ENCODE measurements at places on chromosomes 3 and 15.
A peak's percentile ranks its signal among the peaks of the same experiment; 100 is the strongest.

DNA sequence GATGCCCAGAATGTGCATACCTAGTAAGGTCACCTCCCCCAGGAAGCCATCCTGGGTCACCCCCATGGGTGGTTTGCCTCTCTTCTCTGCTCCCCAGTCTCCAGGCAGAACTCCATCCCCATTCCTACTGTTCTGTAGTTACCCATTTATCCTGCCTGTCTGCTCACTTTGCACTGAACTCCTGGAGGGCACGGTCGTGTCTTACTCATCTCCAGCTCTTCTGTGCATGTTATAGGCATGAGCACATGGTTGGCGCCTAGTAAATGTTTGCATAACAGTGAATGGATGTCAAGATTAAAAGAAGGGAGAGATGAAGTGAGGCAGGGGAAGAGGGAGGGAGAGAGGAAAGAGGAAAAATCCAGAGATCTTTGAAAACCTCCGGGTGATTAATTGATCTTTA is 208.4 kb upstream of the TRIM42 start:
- no peak for DNase-seq

- peak; percentile 50 for DNase-seq
Measured at GRCh38 chr3:147159141-147159540, 247.2 kb downstream of the ZIC4 start.

DNA sequence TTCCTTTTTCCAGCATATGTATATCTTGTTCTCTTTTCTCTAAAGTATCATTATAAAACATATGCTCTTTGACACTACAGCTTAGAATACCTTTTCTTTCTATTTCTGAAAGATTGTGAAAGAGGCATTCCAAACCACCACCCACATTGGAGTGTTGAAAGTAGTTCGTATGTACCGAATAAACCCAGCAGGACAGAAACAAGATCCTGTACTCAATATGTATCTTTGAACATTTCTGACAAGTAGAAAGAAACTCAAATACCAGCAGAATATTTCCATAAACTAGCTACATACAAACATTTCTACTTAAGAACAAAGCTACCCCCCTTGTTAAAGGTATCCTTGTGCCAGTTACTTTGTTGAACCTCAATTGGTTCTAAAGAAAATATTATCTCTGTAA is 415.3 kb upstream of the ALCAM start:
- no peak for DNase-seq

DNA sequence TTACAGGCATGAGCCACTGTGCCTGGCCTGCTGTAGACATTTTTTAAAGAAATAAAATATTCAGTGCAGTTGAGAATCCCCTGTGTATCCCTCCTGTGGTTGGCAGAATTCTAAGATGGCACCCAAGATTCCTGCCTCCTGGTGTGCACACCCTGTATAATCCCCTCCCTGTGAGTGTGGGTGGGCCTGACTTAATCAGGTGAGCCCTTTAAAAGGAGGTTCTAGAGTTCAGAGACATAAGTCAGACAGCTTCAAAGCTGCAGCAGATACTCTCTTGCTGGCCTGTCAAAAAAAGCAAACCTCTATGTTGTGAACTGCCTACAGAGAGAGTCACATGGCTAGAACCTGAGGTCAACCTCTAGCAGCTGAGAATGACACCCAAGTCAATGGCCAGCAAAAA is 7.0 kb upstream of the VIPR1 start:
- no peak for DNase-seq

DNA sequence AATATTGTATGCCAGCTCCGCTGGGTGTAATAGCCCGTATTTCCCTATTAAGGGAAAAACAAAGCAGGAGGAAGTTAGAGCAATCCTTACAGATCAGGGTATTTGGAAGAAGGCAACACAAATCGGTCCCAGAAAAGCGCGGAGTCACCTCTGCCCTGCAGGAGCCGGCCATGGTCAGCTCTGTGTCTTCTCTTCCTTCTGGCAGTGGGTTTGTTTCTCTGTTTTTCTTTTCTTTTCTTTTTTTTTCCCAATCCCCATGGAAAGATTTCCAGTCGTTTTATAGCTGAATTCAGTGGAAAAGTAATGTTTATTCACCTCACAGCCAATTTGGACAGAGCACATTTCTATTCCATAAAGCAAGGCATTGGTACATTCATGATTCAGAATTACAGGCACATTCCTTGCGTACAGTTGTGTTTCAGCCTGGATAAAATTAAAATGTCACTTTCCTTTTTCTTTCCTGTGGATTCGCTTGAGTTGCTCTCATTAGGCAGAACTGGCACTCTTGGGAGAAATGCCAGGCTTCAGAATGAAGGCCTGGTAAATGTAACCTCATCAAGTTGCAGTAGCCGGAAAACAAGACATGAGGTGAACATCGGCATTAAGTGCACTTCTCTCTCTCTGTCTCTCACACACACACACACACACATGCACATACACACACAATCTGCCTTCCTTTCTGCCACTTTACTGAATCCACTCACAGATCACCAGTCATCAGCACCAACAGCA is 204.5 kb upstream of the UBE2E1 start:
- no peak for DNase-seq

DNA sequence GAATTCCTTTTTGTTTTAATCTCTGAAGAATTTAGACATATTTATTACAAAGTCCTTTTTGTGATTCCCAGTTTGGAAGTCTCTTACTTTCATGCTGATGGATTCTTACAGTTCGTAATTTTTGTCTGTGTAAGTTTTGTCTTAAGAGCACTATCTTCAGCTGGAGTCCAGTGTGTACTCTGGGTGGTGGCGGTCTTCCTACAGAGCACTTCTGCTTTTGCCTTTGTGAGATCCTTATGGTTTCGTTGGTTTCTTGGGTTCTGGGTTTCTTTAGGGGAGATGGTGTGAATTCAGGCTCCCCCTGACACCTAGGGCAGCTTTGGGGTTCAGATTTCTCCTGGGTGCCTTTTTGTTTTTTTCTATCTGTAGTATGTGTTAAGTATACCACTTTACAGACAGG is 45.3 kb downstream of the PLS1 start:
- DNase-seq: no peak

DNA sequence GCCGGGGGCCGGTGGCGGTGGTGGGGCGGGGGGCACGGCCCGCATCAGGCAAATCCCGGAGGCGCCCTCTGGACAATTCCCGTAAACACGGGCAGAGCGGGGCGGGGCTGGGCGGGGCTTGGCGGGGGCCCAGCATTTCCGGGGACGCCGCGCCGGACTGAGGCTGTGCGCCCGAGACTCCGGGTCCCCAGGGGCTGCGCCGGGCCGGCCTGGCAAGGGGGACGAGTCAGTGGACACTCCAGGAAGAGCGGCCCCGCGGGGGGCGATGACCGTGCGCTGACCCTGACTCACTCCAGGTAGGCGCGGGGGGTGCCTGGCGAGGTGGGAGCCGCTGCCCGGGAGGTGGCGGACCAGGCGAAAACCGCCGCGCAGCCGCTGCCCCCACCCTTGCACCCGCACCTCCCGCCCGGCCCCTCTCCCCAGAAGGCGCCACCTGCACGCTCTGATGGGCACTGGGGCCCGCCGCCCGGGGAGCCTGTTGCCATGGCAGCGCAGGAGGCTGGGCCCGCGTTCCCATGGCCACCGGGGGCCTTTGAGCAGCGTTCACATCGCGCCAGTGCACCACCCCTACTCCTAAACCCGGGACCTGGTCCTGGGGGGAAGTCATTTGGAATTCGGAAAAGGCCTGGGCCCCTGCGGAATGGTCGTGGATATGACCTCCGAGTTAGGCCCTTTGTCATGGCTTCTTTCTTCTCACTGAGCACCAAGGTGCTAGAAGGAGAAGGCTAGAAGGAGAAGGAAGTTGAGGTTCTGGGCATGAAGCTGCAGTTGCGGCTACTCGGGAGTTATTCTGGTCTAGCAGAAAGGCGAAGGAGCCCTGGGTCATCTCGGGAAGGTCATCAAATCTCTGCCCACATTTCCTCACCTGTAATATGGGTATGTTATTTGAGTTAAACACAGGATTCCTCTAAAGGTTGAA is 16.1 kb upstream of the SEMA4B start:
- peak; percentile 70 for DNase-seq

- DNase-seq: peak; percentile 54
Measured at GRCh38 chr15:57866149-57866736, 159.7 kb downstream of the POLR2M start.

- peak; percentile 0 for DNase-seq
Measured at GRCh38 chr3:132006605-132007204, 28.1 kb downstream of the CPNE4 start.

GRCh38 chr15:38624244-38625205 is 59.9 kb upstream of the RASGRP1 start:
- no peak for DNase-seq

- no peak for DNase-seq
Measured at GRCh38 chr3:99286266-99286845, 352.0 kb upstream of the COL8A1 start.

GRCh38 chr3:13353936-13354542 is 66.1 kb downstream of the NUP210 start:
- no peak for DNase-seq

- no peak for DNase-seq
Measured at GRCh38 chr15:84648539-84648938, 5.5 kb downstream of the WDR73 start.

DNA sequence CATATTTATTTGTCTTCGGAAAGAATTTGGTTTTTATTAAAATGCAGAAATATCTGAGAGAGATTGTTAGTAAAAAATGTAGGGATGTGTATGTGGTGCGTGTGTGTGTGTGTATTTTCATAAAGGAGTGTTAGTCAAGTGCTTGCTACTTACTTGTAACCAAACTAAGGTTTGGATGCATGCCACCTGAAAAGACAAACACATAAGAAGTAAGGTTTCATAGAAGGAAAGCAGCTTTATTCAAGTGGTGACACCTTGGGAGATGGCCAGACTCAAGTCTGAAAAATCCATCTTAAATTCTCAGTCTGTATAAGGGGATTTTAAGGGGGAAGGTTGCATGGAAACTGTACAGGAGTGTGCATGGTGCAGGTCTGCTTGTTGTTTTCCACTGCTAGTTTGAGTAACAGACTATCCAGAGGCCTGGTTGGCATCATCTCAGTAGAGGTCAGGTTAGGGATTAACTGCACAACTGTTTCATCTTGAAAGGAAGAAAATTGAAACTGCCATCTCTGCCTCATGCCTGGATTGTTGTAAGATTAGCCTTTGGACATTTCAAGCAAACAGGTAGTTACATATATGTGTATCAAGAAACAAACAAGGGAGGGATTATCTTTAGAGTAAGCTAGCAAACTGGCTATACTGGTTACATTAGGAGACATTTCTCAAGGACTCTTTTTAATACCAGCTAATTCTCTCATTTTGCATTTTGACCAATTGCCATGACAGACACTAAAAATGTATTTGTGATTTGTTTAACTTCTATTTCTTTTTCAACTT is 196.7 kb downstream of the EPHA6 start:
- no peak for DNase-seq

DNA sequence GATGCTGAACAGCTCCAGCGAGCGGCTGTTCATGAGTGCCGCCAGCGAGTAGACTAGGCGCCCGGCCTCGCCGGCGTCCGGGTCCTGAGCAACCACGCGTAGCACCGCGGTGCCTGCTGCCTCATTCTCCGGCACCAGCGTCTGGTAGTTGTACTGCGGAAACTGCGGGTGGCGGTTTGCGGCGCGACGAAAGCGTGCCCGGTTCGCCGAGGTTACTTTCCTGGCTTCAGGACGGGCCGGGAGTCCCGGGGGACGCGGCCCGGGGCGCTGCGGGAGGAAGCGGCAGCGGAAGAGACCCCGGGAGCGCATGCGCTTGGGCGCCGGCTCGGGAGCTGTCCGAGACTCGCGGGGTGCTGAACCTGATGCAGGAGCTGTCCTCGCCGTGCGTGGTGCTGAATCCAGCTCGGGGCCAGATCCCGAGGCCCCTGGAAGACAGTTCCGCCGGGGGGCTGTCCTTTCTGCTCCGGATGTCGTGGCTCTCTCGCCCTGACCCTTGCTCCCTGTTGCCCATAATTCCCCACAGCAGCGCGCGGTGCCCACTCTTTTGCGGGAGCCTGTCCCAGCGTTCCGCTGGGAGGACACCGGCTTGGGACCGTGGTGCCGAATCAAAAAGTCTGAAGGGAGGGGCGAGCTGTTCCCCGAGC is 1.1 kb downstream of the CELSR3 start:
- no peak for DNase-seq

- no peak for DNase-seq
Measured at GRCh38 chr3:123335007-123335670, 113.8 kb downstream of the ADCY5 start.

DNA sequence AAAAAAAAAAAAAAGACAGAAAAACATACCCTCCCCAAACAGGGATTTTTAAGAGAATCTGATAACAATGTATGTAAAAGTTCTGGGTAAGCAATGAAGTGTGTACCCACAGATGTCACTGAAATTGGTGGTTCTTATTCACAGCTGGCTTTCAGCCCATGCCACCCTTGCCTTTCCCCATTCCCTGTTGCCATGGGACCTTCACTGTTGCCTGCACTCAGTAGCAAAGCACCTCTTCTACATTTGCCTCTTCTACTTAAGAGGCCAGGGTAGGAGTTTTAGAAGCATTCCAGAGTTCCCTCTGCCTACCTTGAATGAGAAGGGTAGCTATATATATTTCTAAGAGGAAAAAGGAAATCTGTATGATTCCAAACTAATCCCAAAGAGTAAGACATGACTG is 57.4 kb downstream of the FMN1 start:
- DNase-seq: no peak

DNA sequence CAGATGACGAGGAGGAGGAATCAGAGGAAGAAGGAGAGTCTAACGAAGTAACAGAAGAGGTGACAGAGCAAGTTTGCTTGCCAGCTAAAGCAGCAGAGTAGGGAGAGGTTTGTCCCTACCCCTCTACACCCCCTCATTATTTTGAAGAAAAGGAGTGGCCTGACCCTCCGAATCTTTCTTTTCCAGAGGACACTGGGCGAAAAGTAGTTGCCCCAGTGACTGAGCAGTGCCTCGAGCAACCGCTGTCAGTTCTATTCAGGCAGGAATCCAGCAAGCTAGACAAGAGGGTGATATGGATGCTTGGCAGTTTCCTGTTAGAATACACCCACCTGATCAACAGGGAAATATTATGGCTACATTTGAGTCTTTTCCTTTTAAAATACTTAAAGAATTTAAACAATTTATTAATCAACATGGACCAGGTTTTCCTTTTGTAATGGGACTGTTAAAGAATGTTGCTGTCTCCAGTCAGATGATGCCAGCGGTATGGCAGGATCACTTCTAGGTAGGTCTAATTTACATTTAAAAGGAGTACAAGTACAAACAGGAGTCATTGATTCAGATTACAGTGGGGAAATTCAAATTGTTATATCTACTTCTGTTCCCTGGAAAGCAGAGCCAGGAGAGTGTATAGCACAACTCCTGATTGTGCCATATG is 31.9 kb upstream of the ACVR2B start:
- no peak for DNase-seq

- no peak for DNase-seq
Measured at GRCh38 chr15:69391046-69391757, 22.9 kb upstream of the KIF23 start.
